CD8-positive, alpha-beta memory T cell (primary cell): ENCODE measurements at places on chromosomes 2 and 18. TPM values are rescaled to one million over a fixed set of nuclear protein-coding genes. Genes with fewer than 3 reads are reported as not detected.
A peak's percentile ranks its signal among the peaks of the same experiment; 100 is the strongest.

DNA sequence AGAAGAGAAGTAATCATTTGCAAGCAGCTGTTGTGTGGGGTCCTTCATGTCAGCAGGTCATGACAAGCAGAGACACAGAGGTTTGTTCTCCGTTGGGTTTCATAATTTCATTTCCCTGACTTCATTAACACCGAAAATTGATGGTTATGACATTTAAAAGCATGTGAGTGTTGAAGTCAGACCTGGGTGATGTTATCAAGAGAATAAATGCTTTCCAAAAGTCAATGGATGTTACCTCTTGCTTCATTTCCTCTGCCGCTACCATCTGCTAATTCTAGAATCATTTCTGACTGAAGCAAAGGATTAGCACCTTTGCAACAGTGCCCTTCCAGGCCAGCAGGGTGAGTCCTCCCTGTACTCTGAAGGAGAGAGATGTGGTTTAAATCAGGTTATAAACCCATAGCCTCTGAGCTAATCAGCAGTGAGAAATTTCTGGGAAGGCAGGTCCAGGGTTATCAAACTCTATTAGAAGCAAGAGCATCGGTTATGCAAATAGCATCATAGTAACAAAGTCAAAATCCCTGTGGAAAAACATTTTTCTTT, 446.2 kb downstream of the PIK3C3 start:
- H3K36me3 ChIP-seq = no peaks in the 10 kb centered on the region
- no peaks in the 10 kb centered on the region for H3K27me3 ChIP-seq

SFTPB gene
- not detected for total RNA-seq

DNA sequence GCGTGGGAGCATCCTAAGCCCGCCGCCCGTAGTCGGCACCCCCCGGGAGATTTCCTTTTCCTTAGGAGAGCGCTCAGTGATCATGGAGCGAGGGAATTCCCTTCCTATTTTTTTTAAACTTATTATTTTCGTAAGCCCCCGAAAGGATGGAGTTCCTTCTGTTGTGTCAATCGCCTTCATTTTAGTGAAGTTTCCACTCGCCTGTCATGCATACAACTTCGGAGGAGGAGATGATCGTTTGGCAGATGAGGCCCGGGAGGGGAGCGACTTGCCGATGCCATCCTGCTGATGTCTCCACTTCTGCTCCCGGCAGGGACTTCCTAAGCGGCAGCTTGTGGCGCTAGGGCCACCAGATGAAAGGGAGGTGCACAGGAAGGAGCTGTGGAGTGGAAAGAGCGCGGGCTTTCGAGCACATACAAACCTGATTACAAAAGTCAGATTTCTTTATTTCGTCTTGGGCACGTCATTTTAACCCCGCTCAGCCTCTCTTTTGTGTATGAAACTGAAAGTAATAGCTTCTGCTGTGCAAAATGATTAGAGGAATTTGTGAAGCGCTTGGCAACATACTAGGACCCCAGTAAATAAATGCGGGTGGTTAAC, at the start of gene ADGRF3:
TSS of gene ADGRF3 (minus strand) at position 336 of the 600 bp plus-strand sequence. CDS start 555 bp downstream, outside the sequence.
- H3K27me3 ChIP-seq = no peaks in the 10 kb centered on the region
- peak within 1 kb of the TSS; percentile 85 for H3K27ac ChIP-seq
- peaks cover 36% of the 10 kb centered on the region for H3K4me1 ChIP-seq
- H3K4me3 ChIP-seq = peak within 1 kb of the TSS; percentile 93
- peak; percentile 53 for DNase-seq

DNA sequence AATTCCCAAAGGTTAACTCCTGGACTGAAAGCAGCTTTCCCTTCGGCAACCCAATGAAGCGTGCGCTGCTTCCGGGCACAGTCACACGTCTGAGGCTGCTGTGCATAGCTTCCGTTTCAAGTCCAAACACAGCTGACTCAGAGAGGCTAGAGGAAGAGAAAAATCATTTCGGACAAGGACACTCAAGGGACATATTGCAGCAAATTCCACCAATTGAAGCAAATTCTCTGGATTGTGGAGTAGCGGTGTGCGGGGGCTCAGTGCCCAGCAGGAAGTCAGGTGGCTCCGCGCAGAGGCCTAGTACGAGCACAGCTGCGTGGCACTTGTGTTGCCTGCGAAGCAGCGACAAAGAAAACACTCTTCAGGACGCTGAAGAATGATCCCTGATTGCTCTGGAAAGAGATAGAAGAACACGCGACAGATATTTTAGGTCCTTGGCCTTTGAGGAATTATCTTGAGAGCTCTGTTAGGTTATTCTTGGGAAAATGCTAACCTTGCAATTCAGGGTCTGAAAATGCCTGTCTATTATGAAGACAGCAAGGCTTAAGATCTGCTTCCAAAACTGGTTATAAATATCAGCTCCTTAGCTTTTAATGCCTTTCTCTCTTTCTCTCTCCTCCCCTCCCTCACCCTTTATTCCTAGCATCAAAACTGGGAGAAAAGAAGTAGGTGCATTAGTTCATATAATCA, 352.6 kb upstream of the DLGAP1 start:
- H3K4me1 ChIP-seq = no peaks in the 10 kb centered on the region
- no peaks in the 10 kb centered on the region for H3K36me3 ChIP-seq
- no peaks in the 10 kb centered on the region for H3K27me3 ChIP-seq
- DNase-seq = no peak
- H3K27ac ChIP-seq = no peak overlapping the region
- H3K4me3 ChIP-seq = no peak overlapping the region

DNA sequence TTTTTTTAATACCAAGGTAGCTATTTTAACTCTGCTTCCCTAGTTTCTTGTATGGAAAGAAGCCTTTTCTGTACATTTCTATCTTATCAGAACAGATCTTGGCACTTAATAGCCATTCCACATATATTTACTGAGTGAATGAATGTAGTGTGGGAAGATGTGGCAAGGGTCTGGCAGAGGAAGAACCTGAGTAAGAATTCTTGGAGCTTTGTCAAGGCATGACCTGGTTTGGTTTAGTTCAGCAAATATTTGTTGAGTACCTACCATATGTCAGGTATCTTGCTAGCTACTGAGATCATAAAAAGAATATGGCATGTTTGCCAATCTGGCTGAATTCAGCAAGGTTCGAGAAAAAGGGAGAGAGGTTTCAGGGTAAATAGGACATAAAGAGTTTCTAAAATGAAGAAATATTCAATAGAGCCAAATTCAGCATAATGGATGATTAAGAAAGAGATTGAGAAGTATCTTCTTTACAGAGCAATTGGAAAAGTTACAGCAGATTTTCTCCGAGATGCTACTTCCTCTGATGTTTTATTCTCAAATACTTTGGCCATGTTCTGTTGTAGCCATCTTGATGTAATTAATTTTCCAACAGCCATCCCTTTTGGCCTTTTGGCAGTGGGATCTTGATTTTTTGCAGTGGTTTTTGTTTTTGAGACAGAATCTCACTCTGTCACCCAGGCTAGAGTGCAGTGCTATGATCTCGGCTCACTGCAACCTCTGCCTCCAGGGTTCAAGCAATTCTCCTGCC, 21.7 kb upstream of the MEP1B start:
- no peaks in the 10 kb centered on the region for H3K4me1 ChIP-seq
- no peaks in the 10 kb centered on the region for H3K27me3 ChIP-seq
- no peak overlapping the region for H3K4me3 ChIP-seq

GRCh38 chr2:190679391-190679790, 30.5 kb downstream of the NAB1 start:
- H3K27me3 ChIP-seq = no peaks in the 10 kb centered on the region
- no peak overlapping the region for H3K27ac ChIP-seq

MAP2 gene
- total RNA-seq = not detected

XPO1 gene
- total RNA-seq = 207 TPM

DNA sequence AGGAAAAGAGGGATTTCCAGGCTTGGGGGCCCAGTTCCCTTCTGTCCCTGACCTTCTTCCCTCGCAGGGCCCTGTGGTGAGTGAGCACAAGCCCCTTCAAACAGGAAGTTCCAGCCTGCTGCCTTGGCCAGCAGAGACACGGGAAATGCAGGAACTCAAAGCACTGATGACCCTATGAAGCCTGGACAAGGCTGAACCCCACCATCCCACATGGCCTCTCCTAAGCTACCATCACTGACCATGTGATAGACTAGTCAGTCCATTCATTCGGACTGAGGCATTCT, 196.4 kb downstream of the TNS1 start:
- no peaks in the 10 kb centered on the region for H3K4me1 ChIP-seq
- H3K27me3 ChIP-seq = no peaks in the 10 kb centered on the region
- DNase-seq = no peak
- H3K27ac ChIP-seq = no peak overlapping the region

TUBB8B gene
- total RNA-seq = not detected

EPC2 gene
- 29.7 TPM for total RNA-seq

ATOH8 gene
- total RNA-seq = not detected

DNA sequence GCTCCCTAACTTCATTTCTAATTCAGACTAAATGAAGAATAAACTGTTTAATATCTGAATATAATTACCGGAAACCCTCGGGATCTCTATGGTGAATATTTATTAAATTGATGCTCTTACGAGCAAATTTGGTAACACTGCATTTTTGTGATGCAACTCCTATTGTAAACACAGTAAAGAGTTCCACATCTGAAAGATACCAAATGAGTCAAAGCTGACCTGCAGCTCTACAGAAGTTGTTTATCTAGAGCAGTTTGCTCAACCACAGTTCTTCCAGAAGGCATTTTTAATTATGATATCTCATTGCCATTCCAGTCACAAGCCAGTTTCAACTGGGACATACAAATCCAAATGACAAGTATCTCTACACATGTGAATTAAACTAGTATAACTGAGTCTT, 129.7 kb downstream of the PKP4 start:
- no peak overlapping the region for H3K27ac ChIP-seq
- H3K36me3 ChIP-seq = no peaks in the 10 kb centered on the region
- no peak overlapping the region for H3K4me3 ChIP-seq

DNA sequence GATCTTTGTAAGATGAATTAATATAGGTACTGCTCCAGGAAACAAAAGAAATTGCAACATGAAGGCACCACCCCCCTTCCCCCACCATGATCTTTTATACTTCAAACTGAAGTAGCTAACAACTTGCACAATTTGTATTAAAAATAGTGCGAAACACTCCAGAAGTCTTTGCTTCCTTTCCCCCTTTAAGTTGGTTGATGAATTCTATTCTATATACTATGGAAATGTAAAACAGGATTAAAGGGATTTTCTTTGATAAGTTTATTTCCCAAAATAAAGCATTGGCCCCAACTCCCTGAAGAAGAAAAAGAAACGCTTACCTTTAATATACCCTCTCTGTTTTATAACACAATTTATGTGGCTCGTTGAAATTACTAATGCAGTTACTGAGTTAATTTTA, 227.1 kb downstream of the ARHGAP15 start:
- no peak overlapping the region for H3K27ac ChIP-seq
- H3K4me3 ChIP-seq = no peak overlapping the region
- DNase-seq = no peak
- H3K4me1 ChIP-seq = no peaks in the 10 kb centered on the region
- no peaks in the 10 kb centered on the region for H3K27me3 ChIP-seq
- H3K36me3 ChIP-seq = no peaks in the 10 kb centered on the region

DNA sequence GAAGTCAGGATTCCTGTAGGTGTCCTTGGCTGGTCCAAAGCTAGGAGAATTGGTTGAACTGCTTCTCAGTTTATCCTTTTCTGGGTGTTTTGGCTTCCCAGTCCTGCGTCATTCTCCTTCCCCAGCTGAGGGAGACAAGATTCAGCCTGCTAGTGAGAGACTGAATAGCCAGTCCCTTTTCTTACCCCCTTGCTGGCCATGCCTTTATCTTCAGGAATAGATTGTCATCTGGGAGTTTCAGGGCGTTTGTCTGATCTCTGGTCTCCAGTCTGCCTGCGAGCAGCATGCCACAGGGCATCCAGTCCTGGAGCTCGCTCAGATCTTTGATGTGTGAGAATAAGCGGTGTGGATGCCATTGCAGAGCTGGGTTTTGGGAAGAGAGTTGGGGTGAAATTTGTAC, 5.8 kb downstream of the MYO1B start:
- H3K4me1 ChIP-seq = peaks cover 3% of the 10 kb centered on the region
- no peaks in the 10 kb centered on the region for H3K36me3 ChIP-seq
- H3K4me3 ChIP-seq = no peak overlapping the region
- H3K27me3 ChIP-seq = no peaks in the 10 kb centered on the region

INHBB gene
- not detected for total RNA-seq

DNA sequence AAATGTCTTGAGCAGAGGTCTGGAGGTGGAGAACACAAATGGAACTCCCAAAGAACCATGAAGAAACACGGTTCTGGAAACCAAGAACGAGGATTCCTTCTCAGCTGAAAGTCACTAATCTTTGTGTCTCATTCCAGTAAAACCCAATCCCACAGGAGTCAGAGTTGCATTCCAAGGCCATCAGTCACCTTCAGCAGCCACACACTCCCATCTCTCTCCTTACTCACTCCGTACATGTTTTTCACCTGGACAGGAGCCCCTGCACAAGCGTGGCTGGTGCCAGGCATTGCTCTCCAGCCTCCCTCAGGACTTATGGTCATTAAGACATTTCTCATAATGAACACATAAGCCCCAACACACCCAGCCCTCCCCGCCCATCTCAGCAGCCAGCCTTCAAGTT, 175.4 kb upstream of the SIX2 start:
- H3K27me3 ChIP-seq = no peaks in the 10 kb centered on the region
- DNase-seq = no peak
- H3K4me3 ChIP-seq = no peak overlapping the region
- H3K36me3 ChIP-seq = no peaks in the 10 kb centered on the region
- no peaks in the 10 kb centered on the region for H3K4me1 ChIP-seq

GRCh38 chr2:220669324-220669723, 902.8 kb downstream of the EPHA4 start:
- H3K27me3 ChIP-seq = no peaks in the 10 kb centered on the region
- H3K36me3 ChIP-seq = no peaks in the 10 kb centered on the region
- H3K4me1 ChIP-seq = no peaks in the 10 kb centered on the region
- no peak overlapping the region for H3K4me3 ChIP-seq
- DNase-seq = no peak

CD302 gene
- 0.75 TPM for total RNA-seq

DNA sequence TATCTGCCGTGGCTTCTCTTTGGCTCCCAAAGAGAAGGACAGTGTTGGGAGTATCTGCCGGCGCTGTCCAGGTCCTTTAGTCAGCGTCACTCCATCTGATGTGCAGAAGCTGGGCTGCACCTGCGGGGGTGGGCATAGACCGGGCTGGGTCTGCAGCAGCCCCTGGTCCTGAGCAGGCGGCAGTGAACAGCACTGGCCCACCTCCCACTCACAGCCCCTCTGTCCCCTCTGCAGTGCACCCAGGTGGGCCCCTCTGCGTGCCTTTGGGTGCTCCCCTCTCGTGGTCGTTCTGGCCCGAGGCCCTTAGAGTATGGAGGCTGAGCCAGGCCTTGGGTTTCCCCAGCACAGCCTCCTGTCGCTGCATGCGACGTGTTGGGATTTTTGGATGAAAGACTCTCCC, 95.7 kb downstream of the USP40 start:
- DNase-seq = no peak
- no peak overlapping the region for H3K4me3 ChIP-seq
- no peak overlapping the region for H3K27ac ChIP-seq
- no peaks in the 10 kb centered on the region for H3K4me1 ChIP-seq
- peaks cover 26% of the 10 kb centered on the region for H3K36me3 ChIP-seq
